ENCODE measurements at places on chromosomes 7 and 10.
A peak's percentile ranks its signal among the peaks of the same experiment; 100 is the strongest.

DNA sequence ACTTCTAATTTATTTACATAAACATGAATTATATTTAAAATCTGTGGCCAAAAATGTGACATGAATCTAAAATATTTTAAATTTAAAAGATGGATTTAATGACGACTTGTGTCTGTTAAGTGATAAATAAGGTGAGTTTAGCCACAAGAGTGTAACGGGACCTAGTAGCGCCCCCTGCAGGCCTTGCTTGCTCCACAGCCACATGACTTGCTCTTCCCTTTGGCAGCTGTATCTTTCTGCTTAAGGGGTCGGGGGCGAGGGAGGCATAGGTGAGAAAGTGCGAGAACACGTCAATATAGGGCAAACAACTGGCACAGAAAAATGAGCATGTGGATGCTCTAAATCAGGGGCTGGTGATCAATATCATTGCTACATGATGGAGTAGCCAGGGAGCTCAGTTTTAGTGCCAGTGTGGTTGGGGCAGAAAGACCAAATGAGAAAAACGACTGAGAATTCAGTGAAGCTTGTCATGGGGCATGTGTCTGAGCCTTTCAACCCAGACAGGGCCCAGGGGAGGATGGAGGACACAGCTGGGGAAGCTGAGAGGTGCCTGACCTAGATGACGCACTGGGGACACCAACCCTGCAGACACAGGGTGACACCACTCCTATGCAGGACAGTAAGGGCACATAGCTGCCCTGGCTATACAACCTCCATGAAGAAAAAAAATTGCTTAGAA is 49.8 kb downstream of the PAXIP1 start:
- DNase-seq: peak; percentile 24

DNA sequence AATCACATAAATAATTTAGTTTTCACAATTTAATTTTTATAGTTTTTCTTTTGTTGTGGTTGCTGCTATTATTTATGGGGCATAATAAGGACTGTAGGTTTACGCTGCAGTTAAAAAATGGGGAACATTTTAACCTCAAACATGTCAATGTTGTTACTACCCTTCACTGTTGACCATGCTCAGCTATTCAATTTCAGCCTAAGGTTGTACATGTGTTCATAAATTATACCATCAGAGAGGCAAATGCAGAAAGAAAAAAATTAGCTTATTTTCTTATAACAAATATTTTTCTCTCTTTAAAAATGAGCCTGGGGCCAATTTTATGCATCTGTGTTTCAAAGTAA is 110.1 kb upstream of the PITRM1 start:
- DNase-seq: no peak

DNA sequence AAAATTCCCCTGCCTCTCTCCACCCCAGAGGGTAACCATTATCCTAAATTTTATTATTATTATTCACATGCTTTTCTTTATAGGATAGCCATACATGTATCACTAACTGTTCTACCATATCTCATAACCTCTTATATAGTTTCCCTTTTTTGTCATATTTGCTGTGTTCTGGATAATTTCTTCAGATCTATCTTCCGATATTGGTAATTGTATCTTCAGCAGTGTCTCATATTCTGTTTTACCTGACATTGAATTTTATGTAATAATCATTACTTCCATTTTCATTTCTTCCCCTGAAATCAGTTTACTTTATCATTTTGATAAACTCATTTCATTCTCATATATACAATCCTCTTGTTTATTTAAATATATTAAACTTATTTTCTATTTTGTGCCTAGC is 273.5 kb downstream of the ADK start:
- no peak for DNase-seq

DNA sequence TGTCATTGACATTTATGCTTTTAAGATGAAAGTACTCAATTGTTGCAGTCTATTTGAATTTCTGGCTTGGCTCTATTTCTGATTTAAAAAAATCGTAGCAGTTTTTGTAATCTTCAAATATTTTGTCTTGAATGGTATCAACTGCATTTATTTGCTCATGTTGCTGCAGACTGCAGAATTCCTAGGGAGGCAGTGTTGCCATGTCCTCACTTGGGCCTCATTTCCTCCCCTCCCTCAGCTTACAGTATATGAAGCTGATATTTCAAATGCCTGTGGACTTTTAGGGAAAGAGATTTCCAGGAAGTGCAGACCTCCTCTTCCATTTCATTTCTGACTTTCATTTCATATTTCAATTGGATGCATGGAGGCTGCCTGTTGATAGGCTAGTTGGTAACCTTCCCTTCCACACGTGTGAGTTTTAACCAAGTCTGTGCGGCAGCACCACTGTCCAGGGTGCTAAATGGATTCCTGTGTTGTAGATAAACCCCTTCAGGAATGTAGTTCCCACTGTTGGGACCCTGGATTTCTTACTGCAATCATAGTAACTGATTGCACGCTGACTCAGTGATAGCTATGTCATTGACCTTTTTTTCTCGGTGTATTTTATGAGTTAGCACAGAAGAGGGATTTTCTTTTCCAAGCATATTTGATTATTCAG is 17.5 kb downstream of the VPS50 start:
- no peak for DNase-seq

DNA sequence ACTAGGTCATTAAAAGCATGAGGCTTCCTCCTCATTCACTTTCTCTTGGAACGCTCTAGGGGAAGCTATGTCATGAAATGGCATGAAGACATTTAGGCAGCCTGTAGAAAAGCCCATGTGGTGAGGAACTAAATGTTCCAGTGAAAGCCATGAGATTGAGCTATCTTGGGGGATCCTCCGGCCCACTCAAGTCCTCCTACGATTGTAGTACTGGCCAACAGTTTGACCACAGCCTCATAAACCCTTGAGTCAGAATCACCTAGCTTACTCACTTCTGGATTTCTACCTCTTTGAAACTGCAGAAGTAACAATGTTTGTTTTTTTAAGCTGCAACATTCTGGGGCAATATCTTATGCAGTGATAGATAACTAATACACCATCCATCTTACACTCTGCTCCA is 605.1 kb downstream of the SORCS1 start:
- no peak for DNase-seq

GRCh38 chr7:156479596-156479995 is 161.0 kb upstream of the RNF32 start:
- no peak for DNase-seq

- no peak for DNase-seq
These were observed 5.7 kb downstream of the DNAH11 start for GRCh38 chr7:21548491-21548890.

DNA sequence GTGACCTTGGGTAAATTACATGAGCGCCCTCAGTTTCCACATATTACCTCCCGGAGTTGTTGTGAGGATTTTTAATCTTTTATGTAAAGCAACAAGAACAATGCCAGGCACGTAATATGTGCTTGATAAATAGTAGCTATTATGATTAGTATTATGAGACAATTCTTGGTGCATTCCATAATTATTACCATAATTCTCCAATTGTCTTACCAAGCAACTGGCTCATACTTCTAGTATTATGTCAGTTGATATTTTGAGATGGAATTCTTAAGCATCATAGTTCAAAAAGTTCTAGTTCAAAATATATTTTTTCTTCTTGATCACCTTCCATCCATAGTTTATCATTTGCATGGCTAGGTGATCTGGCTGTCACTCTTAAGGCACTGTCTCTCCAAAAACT is 259.0 kb downstream of the BBS9 start:
- DNase-seq: no peak

- DNase-seq: no peak
These were observed 12.0 kb downstream of the SEC24C start for GRCh38 chr10:73756183-73756582.

DNA sequence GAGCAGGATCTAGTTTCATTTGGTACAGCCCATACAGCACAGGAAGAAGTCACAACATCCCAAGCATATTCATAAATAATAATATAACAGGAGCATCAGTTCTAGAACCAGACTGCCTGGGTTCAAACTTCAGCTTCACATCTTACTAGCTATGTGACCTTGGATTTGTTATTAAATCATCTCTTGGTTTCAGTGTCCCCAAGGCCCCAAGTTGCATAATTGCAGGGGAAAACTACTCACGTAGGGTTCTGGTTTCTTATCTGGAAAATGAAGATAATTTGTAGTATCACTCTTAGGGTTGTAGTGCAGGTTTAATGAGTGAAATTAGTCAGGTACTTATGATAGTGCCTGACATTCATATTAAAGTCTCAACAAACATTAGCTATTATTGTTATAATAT is 5.5 kb upstream of the IQUB start:
- no peak for DNase-seq

DNA sequence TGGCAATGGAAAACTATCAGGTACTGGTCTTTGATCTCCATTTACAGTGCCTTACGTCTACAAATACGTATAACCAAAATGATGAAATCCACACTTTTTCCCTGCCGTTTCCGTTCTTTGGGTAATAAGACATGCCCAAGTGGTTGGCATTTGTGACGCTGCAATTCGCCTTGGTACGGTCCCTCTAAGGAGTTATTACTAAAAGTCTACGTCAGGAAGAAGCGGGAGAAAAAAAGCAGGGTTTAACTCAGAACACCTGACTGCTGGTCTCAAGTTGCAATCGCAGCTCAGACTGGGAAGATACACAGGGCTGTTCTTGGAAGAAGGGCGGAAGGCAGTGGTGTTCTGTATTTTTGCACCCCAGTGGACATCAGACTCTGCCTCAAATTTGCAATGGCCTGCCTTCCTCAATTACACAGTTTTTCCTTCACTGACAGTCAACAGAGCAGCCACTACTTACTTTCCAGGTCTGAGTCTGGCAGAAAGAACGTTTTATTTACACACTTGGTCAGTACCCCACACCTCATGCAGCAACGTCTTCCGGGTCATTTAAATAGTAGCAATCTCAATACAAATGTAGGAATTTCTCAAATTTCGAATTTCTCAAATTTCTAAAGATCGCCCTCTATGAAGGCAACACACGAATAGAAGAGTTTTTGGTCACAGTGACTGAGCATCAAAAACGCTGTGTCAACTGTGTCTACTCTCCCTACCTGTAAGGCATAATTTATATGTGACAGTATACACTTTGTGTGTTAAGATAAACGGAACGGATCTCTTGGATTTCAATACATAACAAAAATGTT is 2.1 kb downstream of the BAIAP2L1 start:
- no peak for DNase-seq

GRCh38 chr7:14762561-14762960 is 140.0 kb downstream of the DGKB start:
- no peak for DNase-seq

- DNase-seq: no peak
These were observed 4.7 kb downstream of the COPS6 start for GRCh38 chr7:100093498-100093897.

DNA sequence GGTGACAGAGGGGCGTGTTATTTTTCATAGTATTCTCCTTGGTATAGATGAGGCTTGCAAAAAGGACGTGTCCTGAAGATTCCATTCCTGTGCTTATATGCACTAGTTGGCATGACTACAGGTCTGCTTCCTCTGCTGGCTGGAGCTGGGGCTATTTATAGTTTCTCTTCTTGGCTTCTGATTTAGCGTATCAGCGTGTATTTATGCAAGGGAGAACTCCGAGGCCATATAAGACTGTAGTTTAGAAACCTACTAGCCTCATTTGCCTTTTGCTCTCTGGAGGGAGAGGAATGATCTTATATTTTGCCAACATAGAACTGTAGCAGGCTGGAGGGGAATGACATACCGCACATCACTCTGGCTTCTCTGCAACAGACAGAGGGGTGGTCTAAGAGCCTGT is 39.7 kb downstream of the CACNB2 start:
- DNase-seq: no peak

GRCh38 chr7:20170633-20171032 is 46.6 kb downstream of the MACC1 start:
- no peak for DNase-seq

- DNase-seq: no peak
These were observed 91.0 kb upstream of the PDCD4 start for GRCh38 chr10:110780704-110781103.

All from Panc1 (cell line).